Activated CD4-positive, alpha-beta T cell treated with anti-CD3 and anti-CD28 coated beads for 24 hours (primary cell): ENCODE measurements at places on chromosomes 6 and 20.

GRCh38 chr20:6426287-6426891 is 303.6 kb upstream of the FERMT1 start:
- no peak for DNase-seq

DNA sequence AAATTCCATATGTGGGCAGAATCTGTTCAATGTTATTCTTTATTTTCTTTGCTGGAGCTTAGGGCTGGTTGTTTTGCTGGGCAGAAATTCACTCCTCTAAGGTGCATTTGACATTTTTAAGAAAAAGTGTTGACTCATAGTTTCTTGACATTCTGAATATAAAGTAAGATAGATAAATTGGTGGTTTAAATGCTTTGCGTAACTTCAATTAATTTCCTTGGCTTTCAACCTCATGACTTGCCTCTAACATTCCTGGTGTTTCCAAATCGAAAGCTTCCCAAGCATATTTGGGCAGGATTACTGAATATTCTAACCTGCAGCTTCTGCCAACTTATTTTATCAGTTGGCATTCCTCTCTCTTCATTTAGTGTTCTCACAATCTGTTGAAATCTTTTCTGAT is 718.7 kb upstream of the ADGRB3 start:
- DNase-seq = no peak

- DNase-seq = no peak
Measured at GRCh38 chr6:167731216-167731615, 95.5 kb upstream of the AFDN start.

GRCh38 chr6:18931086-18931485 is 543.9 kb downstream of the RNF144B start:
- DNase-seq = no peak

DNA sequence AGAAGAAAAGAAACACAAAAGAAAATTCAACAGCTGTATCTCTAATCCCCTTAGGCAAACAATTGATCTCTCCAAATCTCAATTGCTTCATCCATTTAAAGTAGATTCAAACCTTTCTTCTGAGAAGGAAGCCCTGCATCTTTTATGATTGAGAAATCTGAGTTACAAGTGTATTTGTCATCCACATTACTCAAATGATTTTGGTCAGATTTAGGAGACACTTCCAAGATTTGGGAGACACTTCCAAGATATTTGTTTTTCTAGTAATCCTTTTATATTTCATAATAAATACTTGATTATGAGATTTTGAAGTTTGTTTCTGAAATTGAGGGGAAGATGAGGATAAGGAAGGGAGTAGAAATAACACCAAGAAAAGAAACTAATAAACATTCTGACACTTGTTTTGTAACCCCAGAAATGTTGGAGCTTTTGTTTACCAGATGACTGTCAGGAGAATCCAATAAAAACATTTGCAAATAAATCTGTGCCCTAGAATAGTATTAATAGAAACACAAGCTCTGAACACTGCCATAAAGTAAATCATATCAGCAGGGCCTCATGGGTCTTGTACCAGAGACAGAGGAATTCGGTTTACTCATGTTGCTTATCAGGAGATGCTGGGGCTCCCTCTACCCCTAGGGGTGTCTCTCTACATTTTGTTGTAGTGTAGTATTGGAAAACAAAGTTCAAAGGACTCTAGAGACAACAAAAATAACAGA is 314.3 kb upstream of the NT5E start:
- no peak for DNase-seq

DNA sequence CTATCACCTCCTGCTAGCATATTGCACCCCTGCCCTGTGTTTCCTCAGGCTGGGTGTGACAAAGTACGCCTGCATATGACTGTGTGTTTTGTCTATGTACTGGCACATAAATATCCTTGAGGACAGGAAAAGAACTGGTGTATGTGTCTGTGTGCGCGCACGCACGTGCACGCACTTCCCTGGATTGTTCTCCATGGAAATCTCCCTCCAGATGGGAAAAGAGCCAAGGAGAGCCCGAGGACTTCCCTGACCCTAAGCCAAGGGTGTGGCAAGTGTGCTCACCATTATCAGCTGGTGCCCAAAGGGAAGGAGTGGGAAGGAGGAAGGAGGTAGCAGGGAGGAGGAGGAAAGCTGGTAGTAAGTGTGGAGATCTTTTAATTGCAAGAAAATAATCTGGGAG is 117.6 kb downstream of the HIVEP2 start:
- no peak for DNase-seq

DNA sequence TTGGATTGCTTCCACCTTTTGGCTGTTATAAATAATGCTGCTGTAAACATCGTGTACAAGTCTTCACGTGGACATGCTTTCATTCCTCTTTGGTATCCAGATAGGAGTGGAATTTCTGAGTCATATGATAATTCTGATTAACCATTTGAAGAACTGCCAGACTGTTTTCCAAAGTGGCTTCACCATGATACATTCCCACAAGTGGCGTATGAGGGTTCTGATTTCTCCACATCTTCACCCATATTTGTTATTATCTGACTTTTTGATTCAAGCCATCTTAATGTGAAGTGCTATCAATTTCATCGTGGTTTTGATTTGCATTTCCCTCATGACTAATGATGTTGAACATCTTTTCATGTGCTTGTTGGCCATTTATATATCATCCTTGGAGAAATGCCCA is 2.9 kb upstream of the SNRPB start:
- no peak for DNase-seq

DNA sequence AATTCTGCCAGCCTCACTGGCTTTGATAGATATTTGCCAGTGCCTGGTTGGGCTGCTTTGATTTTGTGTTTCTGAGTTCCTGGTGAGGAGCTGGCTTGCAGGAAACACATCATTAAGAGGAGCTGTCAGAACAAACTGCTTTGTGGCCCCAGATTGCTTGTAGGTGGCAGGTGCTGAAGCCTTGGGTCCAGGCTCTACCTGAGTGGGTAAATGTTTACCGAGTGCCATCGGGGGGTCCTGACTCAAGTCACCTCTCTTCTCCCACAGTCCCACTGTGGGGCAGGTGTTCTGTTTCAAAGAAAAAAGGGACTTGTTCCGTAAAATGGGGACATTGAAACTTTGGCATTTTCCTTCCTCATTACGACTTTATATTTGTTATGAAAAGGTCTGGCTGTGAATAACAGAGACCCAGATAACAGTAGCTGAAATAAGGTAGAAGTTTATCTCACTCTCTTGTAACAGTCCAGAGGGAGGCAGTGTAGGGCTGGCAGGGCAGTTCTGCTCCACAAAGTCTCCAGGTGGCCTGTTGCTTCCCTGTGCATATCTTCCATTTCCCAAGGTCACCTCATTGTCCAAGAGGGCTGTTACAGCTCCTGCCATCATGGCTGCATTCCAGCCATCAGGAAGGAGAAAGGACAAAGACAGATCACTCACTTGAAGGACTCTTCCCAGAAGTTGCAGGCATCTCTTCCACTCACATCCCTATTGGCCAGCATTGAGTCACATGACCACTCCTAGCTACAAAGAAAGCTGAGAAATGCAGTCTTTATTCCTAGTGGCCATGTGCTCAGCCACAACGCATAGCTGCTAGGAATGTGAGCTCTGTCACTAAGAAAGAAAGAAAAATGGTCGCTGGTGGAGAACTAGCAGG is 149.9 kb upstream of the KCNG1 start:
- DNase-seq = no peak

DNA sequence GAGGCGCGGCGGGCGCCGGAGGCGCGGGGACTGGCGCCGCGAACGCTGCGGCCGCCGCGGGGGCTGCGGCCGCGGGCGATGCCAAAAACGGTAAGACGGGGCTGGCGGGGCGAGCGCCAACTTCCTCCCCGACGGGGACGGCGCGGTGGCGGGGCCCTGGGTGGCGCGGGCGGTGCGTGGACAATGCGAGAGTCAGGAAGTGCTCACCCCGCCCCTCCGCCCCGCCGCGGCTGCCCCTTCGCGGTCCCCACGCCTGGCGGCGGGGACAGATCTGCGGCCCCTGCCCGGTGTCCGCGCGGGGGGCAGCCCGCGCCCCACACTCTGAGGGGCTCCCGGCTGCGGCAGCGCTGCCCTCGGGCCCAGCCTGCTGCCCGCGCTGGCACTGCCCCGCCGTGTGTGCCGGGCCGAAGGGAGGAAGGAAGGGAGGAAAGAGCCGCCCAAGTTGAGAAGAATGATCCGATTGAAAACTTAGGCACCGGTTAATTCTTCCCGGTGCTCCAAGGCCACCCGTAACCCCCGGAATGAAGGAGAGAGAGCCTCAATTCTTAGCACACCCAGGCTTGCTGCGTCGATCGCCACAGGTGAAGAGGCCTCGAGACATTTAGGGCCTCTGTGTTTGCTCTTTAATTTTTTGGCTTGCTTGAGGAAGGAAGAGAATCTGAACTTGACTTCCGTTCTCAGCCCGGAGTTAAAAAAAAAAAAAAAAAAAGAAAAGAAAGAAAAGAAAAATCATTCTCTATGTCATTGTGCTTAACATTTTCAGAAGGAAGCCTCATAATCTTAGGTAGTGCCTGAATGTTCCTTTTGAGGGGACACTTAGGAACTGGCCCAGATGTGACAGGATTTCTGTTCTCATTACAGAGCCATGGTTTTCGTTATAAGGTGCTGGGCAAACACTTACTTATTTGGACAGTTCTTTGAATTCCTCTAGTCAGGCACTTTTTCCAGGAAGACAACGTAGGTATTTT is 982 bp downstream of the HECA start:
- DNase-seq = no peak
